SW 1271 (cell line): ENCODE measurements at places on chromosomes 1 and 21.

DNA sequence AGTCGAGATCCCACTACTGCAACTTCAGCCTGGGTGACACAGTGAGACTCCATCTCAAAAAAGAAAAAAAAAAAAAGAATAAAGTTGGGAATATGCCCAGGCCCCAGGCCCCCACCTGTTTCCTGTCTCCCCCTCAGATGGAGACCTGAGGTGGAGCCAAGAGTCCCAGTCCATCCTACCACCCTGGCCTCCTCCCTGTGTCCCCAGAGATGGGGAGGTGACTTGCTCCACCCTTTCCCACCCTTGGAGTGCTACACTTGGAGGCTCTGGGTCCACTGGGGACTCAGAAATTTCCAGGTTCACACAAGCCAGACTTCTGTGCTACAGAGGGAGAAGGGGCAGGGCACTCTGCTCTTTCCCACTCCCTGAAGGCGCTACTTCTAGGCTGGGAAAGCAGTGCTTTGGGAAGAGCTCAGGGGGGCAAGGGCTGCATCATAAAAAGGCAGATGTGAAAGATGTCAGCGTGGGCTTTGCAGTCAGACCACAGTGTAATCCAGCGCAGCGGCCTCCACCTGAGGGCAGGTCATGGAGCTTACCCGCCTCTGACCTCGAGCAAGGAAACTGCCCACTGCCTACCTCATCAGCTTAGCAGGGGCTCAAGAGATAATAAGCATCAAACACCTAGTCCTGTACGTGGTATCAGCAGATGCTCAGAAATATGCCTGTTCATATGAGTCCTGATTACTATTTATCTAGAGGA, 13.4 kb downstream of the TMEM63A start:
- DNase-seq = no peak

GRCh38 chr1:78068681-78069283, 23.0 kb downstream of the GIPC2 start:
- DNase-seq = no peak

DNA sequence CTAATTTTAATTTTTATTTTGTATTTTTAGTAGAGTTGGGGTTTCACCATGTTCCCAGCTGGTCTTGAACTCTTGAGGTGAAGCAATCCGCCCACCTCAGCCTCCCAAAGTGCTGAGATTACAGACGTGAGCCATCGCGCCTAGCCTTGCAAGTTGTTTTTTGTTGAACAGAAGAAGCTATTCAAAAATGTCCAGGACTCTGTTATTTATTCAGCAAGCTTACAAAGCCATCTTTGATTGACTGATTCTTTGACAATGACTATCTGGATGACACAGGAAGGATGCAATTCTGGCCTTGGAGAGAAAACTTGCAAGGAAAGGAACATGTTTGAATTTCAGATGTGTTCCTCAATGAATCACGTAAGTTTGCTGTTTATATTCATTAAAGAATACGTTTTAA, 63.5 kb downstream of the MAP3K7CL start:
- DNase-seq = no peak

- no peak for DNase-seq
These were observed 26.8 kb downstream of the TRPM2 start for GRCh38 chr21:44379991-44380865.

GRCh38 chr1:96478228-96478627, 243.4 kb upstream of the PTBP2 start:
- DNase-seq = no peak

GRCh38 chr1:31633117-31633516, 11.6 kb downstream of the PEF1 start:
- no peak for DNase-seq

DNA sequence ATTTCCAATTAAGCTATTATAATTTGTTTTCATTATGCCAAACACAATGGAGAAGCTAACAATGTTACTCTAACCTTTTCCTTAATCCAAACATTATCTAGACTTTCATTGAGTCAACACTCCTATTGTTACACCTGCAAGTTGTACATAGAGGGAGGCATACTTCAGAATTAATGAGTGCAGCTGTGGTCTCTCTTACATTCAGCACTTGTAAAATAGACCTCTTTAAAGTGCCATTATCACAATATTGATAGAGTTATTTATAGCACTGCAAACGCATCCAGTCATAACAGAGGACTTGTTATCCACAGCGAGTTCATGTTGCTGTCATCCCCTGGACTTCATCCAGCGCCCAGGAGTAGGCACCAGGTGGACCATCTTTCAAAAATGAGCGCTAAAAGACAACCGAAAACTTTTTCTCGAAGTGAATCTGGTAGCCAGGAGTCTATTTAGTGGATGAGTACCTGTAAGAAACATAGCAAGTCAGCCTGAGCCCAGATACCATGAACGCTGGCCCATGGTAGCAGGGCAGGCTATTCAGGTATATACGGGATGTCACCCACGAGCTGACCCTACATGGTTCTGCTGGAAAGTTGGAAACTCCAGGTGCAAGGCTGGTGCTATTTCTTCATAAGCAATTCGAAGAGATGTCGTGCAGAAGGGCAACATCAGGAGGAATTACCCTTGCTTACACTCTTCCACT, 70.6 kb upstream of the NFIA start:
- DNase-seq = no peak
